HFF-Myc (cell line): ENCODE measurements at places on chromosomes 7 and 10.

DNA sequence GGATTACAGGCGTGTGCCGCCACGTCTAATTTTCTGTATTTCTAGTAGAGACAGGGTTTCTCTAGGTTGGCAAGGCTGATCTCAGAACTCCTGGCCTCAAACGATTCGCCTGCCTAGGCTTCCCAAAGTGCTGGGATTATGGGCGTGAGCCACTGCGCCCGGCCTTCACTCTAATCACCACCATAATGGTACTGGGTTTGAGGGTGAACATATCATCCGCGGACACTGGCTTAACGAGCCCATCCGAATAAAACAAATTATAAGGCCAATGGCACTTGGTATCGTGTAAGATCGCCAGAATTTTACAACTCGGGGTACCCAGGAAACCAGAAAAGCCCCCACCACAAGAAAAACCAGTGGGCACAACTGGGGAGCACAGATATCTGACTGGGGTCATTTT lies 580 bp downstream of the FAM200A start:
- no peak for DNase-seq

DNA sequence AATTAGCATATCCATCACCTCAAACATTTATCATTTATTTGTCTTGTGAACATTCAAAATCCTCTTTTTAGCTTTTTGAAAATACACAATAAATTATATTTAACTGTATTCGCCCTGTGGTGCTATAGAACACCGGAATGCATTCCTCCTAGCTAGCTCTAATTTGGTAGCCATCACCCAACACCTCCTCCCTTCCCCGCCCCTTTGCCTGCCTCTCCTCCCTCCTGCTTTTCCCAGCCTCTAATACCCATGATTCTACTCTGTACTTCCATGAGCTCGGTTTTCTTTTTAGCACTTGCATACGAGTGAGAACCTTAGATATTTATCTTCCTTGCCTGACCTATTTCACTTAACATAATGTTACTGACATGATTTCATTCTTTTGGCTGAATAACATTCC lies 80.1 kb downstream of the ANKRD26 start:
- DNase-seq: no peak

GRCh38 chr7:131895541-131896164 lies 339.2 kb upstream of the PODXL start:
- DNase-seq: peak; percentile 75

- no peak for DNase-seq
Measured at GRCh38 chr10:133405272-133405671, 11.3 kb downstream of the MTG1 start.

GRCh38 chr7:5750031-5750653 lies 31.3 kb downstream of the RNF216 start:
- no peak for DNase-seq

DNA sequence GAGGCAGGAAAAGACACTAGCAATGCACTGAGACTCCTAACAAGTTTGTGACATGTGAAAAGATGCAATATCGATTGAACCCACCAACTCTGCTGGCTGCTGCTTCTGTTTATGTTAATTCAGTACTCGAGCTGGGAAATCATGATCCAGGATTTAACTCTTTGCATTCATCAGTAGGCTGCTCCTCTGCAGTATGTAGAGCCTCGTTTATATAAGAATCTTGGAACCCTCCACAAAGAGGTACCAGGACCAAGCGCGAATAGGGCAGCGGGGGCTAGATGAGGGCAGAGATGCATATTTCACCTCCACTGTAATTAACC lies 7.8 kb downstream of the PRKAG2 start:
- DNase-seq: no peak

GRCh38 chr10:123552760-123553554 lies 113.2 kb upstream of the GPR26 start:
- no peak for DNase-seq

- no peak for DNase-seq
Measured at GRCh38 chr7:20132585-20132984, 84.6 kb downstream of the MACC1 start.

GRCh38 chr7:117564080-117564479 lies 84.3 kb downstream of the CFTR start:
- no peak for DNase-seq

- no peak for DNase-seq
Measured at GRCh38 chr10:116007256-116007891, 265.6 kb downstream of the GFRA1 start.

DNA sequence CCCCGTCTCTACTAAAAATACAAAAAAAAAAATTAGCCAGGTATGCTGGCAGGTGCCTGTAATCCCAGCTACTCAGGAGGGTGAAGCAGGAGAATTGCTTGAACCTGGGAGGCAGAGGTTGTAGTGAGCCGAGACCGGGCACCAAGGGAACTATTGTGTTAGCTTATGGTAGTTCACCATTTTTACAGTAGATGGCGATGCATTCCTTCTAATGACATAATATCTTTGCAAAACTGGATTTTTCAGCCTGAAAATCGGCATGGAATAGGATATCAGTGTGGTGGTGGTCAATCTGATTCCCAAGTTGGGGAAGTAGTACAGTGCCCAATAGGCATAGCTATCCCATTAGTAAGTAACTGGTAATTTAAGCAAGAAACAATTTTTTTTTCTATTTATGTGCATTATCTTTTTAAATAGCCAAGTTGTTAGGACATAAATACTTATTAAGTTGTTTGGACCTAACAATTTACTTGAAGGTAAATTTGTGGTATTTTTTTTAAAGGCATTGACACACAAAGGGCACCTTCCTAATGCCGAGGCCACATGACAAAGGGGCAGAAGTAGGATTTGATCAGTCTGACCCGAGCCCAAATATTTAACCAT lies 17.6 kb upstream of the IMPDH1 start:
- DNase-seq: peak; percentile 57

GRCh38 chr7:93719546-93719945 lies 145.0 kb upstream of the CALCR start:
- no peak for DNase-seq

- no peak for DNase-seq
Measured at GRCh38 chr10:120715171-120715570, 136.0 kb upstream of the WDR11 start.

GRCh38 chr7:79709574-79710409 lies 256.3 kb upstream of the MAGI2 start:
- no peak for DNase-seq

GRCh38 chr7:41297166-41297565 lies 405.7 kb downstream of the INHBA start:
- no peak for DNase-seq

DNA sequence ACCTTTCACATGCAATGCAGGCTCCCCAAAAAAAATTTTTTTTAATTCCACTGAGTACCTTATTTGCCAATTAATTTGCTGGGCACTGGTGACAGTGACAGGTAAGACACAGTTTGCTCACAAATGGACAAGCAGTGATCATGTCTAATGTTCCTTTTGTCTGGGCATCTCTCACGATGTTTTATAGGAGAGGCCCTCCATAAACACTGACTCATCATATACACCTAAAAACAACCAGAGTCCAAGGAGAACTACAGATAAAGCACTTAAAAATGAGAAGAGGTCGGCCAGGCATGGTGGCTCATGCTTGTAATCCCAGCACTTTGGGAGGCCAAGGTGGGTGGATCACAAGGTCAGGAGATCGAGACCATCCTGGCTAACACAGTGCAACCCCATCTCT lies 105.1 kb downstream of the ATE1 start:
- no peak for DNase-seq
